Myocyte (in vitro differentiated cells): ENCODE measurements at places on chromosomes 13 and 19.

- DNase-seq = no peak
Measured at GRCh38 chr13:86324191-86324590, 525.0 kb upstream of the SLITRK6 start.

GRCh38 chr13:95745752-95746151 is 68.8 kb downstream of the DNAJC3 start:
- DNase-seq = no peak

- no peak for DNase-seq
Measured at GRCh38 chr19:10061717-10062310, 24.3 kb upstream of the SHFL start.

- DNase-seq = peak; percentile 88
Measured at GRCh38 chr19:44753932-44754749, 5.6 kb downstream of the BCL3 start.

GRCh38 chr19:56595548-56595899 is 422 bp downstream of the ZNF71 start:
- DNase-seq = no peak
